ENCODE measurements at places on chromosomes 7 and 10. TPM values are rescaled to one million over a fixed set of nuclear protein-coding genes. Genes with fewer than 3 reads are reported as not detected.

GRCh38 chr10:621513-621912 lies 68.0 kb downstream of the DIP2C start:
- no peak for DNase-seq

- DNase-seq, result no peak
Observed at GRCh38 chr7:33831389-33832141, 73.8 kb upstream of the BMPER start.

Gene ANXA7
- total RNA-seq, result 74.8 TPM

Gene PRPS1L1
- total RNA-seq, result not detected

Data from naive thymus-derived CD4-positive, alpha-beta T cell (primary cell).